HFF-Myc (cell line): ENCODE measurements at places on chromosomes 5 and 9.

GRCh38 chr5:143495821-143496275 is 92.4 kb upstream of the NR3C1 start:
- DNase-seq: no peak

GRCh38 chr5:172410160-172410559 is 44.2 kb downstream of the SH3PXD2B start:
- DNase-seq: no peak

GRCh38 chr9:89625721-89626687 is 21.2 kb downstream of the GADD45G start:
- no peak for DNase-seq

GRCh38 chr5:122183098-122183787 is 53.9 kb downstream of the ZNF474 start:
- DNase-seq: no peak

DNA sequence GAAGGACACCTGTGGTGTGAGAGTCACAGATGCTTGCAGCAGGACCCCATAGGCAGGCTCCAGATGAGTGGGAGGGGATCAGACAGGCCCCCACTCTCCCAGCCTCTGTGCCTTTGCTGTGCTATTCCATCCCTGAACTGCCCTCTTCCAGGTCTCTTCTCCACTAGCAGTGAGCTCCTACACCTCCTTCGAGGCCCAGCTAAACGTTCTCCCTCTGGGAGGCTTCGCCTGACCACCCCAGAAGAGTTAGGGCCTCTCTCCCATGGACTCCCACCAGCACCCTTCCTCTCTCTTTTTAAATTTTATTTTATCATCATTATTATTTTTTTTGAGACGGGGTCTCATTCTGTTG is 35.9 kb upstream of the STRBP start:
- DNase-seq: no peak

DNA sequence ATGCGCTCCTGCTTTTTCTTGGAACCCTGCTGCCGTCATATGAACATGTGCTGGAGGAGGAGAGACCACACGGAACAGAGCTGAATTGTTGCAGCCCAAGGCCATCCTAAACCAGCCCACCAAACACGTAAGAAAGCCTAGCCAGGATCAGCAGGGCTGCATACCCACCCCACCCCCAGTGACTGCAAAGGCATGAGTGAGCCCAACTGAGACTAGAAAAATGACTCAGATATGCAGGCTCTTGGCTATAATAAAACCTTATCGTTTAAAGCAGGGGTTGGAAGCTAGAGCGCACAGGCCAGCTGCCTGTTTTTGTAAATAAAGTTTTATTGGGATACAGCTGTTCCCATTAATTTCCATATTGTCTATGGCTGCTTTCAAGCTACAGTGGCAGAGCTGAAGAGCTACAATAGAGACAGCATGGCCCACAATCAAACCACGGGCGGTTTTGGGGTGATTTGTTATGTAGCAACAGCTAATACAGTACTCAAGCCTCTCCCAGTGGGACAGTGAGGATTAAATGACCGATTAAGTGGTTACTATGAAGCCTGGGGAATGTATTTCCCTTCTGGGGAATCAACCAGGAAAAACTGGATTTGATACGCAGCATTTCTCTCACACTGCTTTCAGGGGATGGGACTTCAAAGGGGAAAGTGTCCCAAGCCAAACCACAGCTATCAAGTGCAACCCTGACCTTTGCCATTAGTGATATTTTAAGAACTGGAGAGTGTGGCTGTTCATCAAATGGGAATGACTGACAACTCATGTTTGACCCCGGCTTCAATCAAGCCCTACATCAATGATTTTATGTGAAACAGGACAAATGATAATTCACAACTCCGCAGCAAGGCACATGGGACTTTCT is 6.3 kb downstream of the SHB start:
- no peak for DNase-seq

- no peak for DNase-seq
Observed at GRCh38 chr9:97857606-97858392, 4.8 kb downstream of the FOXE1 start.

GRCh38 chr5:82884821-82885471 is 192.2 kb downstream of the TMEM167A start:
- no peak for DNase-seq

DNA sequence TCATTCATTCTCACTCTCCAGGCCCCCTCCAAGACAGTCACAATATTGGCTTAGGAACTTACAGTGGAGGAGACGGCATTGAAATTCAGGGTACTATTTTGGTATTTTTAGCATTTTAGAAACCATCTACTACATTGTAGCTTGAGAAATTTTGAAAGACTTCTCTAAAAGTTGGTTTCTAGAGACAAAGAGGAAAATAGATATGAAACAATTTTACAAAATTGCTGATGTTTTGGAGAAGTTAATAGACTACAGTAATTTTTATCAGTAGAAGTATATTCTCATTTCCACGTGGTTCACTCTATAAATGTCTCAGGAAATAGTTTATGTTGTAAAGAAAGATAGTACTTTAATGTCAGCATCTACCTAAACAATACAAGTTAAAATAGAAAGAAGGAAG is 63.2 kb upstream of the ZSWIM6 start:
- DNase-seq: no peak

DNA sequence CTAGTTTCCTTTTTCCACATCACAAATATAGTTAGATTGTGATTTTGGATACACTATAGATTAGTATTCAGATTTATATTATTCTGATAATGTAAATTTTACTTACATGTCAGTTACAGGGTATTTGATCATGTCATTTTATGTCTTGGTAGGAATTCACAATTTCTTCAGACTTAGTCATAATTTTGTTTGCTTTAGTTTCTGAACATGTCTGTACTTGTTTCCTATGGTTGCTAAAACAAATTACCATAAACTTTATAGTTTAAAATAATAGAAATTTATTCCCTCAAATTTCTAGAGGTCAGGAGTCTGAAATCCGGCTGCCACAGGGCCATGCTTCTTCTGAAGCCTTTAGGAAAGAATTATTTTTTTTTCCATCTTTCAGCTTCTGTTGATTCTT is 1817.2 kb upstream of the CDH9 start:
- no peak for DNase-seq

DNA sequence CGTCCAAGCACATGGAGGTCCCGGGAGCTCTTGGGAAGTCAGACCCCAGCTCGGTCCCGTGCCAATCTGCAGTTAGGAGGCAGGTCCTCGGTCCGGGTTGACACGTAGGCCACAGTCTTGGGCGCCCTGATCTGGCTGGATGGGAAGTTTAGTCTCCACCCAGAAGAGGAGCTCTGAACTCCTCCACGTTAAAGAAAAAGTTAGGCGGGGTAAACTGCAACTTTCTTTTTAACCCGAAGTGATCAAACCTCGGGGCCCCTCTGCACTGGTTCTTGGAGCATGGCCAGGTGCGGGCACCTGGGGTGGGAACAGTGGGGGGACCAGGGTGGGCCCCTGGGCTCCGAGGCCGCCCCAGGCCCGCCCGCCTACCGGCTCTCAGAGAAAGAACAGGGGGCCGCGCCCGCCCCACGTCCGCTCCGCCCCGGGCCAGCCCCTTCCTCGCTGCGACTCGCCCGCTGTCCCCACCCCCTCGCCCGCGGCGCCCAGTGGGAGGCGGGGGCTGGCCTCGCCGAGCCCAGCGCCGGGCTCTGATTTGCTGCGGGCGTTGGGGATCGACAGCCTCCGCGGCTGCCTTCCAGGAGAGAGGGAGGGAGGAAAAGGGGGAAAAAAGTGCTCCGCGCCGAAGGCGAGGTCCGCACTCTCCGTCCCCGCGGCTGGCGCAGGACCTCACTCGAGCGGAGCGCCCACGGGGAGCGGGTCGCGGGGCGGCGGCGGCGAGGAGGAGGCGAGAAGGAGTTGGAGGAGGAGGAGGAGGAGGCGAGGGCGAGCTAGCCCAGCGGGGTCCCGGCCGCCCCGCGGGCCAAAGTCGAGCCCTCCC is at the start of gene COL5A1:
COL5A1 (plus strand) TSS at position 631 of the 817 bp plus-strand sequence. CDS start 385 bp downstream, outside the sequence.
- no peak for DNase-seq

DNA sequence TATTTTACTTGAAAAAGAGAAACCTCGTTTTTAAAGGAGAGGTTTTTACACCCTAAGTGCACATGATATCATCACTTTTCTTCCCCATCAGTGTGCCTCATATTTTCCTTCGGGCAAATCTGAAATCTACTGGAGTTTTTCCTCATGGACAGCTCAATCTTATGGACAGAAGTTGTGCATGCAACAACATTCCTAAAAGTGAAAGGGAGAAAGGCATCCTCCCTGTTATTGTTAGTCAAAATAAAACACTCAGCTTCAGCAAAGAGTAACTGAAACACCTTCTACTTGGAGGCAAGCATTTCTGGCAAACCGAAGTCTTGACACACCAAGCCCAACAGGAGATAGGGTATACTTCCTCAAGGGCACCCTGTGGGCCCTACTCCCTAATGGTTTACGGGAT is 217.9 kb downstream of the BNC2 start:
- DNase-seq: no peak

- no peak for DNase-seq
Observed at GRCh38 chr9:100473276-100474081, 530 bp downstream of the TMEFF1 start.

DNA sequence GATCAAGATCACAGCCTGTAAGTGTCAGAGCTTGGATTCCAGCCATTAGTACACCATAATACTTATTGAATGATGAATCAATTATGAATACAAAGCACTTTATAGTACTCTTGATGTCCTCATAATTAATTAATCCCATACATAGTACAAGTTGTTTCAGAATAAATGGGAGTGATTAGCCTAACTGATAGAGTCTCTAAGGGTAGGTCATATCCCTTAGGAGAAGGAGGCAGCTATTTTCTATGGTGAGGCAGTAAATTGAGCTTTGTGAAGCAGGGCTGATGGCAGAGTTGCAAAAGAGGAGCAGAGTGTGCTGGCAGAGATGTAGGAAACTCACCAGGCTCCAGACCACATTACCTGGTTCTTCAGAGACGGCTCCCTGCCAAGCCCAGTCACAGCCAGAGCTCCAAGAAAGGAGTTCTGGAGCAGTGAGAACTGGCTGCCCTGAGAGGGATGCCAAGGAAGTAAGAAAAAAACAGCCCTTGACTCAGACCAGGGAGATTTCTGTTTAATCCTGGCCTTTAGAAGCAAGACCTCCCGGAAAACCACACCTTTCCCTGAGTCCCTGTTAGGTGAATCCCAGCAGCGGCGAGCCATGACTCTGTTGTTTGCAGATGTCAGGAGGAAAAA is 112.9 kb downstream of the SH3TC2 start:
- no peak for DNase-seq

DNA sequence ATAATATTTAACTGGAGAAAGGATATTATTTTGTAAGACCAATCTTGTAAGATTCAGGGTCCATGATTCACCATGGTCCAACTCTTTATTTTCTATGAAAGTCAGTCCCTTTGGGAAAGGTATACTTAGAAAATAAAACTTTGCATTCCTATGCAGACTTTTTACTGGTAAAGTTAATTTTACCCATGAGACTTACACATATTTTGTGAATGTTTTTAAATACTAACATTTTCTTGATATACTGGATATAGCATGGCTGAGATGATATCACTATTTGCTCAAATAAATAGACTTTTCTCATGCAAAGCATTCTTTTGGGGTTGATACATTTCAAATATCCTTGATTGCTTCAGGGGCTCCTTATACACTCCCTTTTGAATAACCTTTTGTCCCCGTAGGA is 512.1 kb downstream of the MAN2A1 start:
- no peak for DNase-seq

GRCh38 chr5:67058998-67059743 is 137.4 kb downstream of the CD180 start:
- DNase-seq: no peak

DNA sequence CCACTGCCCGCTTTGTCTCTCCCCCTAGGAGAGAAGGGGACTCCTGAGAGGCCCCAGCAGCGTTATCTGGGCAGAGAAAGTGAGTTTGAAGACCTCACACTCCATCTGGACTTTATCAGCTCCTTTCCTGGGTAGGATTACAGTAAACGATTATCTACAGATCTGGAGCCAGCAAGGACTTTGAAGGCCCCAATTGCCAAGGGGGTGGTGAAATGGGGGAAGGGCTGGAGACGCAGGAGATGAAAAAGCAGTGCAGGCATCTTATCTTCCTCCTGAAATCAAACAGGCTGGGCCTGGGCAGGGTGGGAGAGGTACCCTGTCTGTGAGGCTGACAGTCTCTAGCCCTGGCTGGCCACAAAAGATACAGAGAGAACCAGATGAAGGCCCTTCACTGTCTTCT is 105.8 kb upstream of the MSX2 start:
- no peak for DNase-seq

GRCh38 chr9:14554886-14555285 is 138.3 kb downstream of the ZDHHC21 start:
- no peak for DNase-seq

DNA sequence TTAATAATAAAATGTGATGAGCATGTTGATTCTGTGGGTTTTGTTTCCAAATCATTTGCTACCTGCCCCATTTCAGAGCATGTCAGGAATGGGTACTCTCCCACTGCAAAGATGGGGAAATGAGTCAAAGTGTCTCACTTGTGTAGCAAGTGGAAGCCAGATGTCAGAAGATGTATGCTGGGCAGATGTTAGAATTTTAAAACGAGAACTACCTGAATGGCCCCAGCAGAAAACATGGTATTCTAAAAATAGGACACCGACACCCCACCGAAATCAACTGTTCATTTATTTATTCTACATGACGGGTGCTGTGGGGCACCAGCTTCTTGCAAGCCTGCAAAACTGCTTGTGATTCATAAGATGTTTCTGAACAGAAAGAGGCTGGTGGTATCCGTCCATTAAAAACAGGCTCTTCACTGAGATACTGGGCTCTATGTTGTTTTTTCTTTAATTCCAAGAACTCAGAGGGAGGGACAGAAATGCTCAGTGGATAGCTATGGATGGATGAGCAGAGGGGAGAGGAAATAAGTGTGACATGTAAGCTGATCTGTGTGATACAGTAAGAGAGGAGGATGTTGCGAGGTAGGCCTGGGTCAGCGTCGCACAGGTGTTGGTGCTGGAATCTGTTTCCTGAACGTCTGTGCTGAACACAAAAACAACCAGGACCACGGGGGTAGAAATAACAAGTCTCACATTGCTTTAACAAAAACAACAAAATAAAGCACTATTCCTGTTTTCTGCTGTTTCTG is 157.2 kb downstream of the EFNA5 start:
- DNase-seq: no peak

DNA sequence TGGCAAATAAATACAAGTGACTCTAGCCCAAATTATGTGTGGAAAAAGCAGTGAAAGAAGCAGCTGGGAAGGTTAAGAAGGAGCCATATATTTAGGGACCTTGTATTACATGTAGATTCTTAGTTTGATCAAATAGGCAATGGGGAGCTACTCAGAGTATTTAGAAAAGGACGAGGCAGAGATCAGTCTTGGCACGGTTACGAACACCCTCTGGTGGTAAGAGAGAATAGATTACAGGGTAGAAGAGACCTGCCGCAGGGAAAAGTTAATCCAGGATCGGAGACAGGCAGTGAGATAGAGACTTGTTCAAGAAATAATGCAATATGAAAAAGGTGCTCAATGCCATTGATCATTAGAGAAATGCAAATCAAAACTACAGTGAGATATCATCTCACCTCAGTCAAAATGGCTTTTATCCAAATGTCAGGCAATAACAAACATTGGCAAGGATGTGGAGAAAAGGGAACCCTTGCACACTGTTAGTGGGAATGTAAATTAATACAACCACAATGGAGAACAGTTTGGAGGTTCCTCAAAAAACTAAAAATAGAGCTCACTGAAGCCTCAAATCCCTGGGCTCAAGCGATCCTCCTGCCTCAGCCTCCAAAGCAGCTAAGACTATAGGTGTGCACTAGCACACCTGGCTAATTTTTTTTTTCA is 12.0 kb downstream of the INIP start:
- DNase-seq: peak; percentile 30

- no peak for DNase-seq
Observed at GRCh38 chr5:154559398-154560276, 81.6 kb upstream of the HAND1 start.
